ENCODE measurements at places on chromosomes 11 and 22. TPM values are rescaled to one million over a fixed set of nuclear protein-coding genes. Genes with fewer than 3 reads are reported as not detected.

The OR10G6 gene
- total RNA-seq: not detected

The DMC1 gene
- total RNA-seq: 10.8 TPM

DNA sequence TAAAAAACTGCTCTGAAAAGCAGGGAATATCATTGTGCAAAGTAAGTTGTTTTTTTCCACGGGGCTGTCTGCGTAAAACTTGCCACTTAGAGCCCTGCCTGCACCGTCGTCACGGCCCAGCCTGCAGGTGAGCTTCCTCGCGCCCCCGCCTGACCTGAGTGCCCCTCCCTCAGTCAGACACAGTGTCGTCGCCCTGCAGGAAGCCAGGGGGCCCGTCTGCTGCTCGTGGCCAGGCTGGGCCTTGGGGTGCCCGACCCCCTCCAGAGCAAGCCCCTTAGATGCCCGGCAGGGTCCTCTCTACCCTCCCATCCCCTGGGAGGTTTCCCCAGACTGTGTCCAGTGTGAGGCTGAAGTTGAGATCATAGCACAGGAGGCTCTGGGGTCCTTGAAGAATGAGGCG is 31.6 kb downstream of the SBF1 start:
- no peak for DNase-seq

- no peak for DNase-seq
These were observed 914 bp upstream of the PRDM11 start for GRCh38 chr11:45145379-45146071.

DNA sequence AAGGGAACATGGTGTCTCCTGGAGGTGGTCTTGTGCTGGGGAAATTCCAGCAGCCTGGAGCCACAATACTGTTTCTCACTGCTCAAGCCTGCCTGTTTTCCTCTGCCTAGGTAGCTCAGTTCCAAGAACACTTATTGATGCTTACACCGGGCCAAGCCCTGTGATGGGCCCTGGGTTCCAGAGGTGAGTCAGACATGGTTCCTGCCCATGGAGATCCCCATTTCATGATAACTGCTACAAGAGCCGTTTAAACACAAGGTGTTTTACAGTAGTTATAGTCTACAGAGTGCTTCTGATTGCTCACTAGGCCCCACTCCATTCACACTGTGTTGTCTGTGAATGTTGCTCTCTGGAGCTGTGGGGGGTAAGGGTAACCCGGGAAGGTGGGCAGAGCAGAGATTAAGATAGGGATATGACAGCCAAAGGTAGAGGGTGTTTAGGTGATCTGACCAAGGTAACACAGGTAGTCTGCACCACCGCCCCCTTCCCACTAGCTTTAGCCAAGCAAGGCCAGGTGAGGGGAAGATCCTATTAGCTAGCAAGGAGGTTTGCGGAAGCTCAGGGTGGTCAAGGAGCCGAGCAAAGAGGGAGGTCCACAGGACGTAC is 696 bp upstream of the MICAL2 start:
- DNase-seq: no peak

GRCh38 chr11:15118431-15118830 is 3.7 kb downstream of the INSC start:
- no peak for DNase-seq

GRCh38 chr22:29266564-29267461 is 968 bp downstream of the RHBDD3 start:
- DNase-seq: no peak

DNA sequence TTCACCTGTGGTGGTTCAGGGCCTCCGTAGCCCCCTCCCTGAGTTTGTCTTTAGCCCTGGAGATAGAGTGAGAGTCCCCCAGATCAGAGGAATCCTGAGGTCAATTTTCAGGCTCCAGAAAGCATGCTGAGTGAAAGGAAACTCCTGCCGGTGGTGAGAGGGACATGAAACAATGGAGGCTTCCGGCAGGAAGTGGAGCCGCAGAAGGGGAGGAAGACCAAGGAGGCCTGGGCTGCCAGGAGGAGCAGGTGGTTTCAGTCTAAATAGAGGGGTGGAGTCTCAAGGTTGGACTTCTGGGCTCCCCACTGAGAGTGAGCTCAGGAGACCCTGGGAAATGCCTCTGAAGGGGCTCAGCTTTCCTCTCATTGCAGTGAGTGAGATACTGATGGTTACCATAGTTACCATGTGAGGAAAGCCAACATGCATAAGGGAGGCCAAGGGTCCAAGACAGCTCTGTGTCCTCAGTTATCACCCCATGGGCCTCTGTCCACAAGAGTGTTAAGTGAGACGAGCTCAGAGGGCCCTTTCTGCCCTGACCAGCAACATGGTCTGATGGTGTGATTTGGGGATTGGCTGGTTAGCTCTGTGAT is 10.7 kb downstream of the SLCO2B1 start:
- DNase-seq: no peak

The CLDN5 gene
- 210 TPM for total RNA-seq

GRCh38 chr11:69922596-69923111 is 103.4 kb upstream of the FGF3 start:
- DNase-seq: no peak

The KIRREL3 gene
- not detected for total RNA-seq

GRCh38 chr11:134330611-134331353 is 1.0 kb upstream of the GLB1L2 start:
- no peak for DNase-seq

DNA sequence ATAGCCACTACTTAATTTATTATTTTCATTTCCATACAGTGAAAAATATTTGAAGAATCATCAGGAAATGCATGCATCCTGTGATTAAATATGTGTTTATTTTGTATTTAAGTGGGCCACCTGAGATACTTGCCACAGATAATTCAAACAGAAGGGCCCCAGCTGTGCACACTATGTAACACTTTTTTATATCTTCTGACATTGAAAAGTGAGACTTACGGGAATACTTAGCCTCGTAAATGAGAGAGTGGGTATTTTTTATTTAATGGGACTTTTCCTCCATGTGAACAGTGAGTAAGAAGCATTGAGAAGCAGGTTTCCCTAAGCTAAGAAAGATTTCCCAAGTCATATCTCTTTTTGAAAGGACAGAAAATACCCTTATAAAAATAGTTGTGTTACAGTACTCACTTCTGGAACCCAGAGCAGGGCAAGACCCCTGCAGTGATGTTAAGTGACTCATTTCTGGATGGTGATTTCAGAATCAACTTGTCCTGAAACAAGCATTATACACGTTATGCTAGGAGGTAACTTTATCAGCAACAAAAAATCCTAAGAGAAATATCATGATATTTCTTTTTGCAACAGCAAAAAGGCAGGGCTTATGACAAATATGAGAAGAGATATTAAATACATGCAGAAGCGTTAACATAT is 478.1 kb upstream of the CHORDC1 start:
- DNase-seq: no peak

DNA sequence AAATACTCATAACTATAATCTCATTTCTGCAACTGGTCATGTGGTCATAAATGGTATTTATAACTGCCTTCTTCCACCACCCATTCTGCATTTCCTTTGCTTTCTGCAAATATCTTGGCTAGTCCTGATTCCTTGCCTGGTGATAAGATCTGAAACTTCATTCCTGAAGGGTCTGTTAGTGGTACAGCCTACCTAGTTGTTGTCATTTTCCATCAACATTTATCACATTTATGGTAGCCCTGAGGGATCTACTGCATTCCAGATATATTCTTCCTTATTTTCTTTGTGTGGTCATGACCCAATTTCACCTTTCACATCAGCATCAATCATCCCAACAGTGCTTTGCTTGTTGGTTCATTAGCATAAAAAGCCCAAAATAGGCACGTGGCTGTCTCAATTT is 50.1 kb downstream of the DDX6 start:
- no peak for DNase-seq

The CDC42EP2 gene
- 23.4 TPM for total RNA-seq

GRCh38 chr22:24059121-24059520 is 48.0 kb downstream of the CABIN1 start:
- no peak for DNase-seq

GRCh38 chr22:19218541-19219233 is 40.2 kb upstream of the SLC25A1 start:
- no peak for DNase-seq

DNA sequence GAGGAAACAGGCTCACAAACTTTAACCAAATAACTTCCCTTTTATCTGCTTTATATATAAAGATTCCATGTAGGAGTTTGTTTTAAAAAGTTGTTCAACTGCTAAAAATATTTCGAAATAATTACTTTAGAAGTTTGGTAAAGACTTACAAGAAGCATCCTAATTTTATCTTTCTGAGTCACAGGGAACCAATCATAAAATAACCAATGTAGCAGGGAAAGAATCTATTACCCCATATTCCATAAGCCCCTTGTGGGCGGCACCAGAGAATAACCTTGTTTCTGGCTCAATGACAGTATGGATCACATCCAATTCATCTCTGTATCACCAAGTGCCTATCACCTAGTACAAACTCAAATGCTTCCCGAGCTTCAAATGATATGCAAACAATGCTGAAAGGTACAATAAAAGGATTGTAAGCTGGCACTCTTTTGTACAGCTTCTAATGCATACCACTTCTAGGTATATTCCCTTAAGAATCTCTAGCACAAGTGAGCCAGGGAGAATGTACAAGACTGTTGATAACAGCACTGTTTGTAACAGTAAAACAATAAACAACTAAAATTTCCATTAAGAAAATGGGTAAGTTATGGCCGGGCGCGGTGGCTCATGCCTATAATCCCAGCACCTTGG is 158.4 kb downstream of the ATG16L2 start:
- DNase-seq: no peak

DNA sequence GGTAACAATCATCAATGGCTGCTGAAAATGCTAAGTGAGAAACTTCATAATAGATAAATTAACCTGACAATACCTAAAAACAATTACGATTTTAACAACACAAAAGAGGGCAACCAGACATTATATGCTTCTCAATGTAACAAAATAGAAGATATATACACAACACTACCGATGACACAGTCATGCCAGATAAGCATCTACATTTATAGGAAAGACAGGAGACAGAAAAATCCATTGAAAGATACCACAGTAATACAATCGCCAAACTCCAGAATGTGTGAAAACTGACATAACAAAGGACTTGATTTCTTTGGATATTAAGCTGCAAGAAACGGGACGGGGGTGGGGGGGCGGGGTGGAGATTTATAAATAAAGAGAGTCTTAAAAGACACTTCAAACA is 28.3 kb downstream of the USP28 start:
- no peak for DNase-seq

- DNase-seq: no peak
These were observed 897.7 kb downstream of the KCNA4 start for GRCh38 chr11:29119116-29119515.
